ENCODE measurements at places on chromosomes 3 and 15.
A peak's percentile ranks its signal among the peaks of the same experiment; 100 is the strongest.

GRCh38 chr3:10926811-10927521 is 65.6 kb upstream of the SLC6A1 start:
- DNase-seq = no peak

- DNase-seq = peak; percentile 16
Measured at GRCh38 chr3:184740509-184741258, 28.8 kb upstream of the MAGEF1 start.

DNA sequence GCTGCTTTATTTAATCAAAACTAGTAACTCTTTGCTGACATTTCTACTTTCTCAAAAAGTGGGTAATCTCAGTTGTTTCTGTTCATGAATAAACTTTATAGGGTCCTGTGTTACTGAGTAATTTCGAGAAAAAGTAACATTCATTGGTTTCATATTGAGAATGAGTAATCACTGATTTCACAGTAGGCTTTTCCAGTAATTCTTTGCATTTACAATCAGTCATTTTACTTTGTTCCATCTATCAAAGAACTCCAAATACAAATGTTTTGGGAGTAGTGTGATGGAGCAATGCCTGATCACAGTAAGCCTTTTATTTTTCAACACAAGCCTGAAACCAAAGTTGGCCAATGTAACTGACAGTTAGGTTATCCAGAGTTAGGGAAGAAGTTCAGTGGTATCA is 353.6 kb downstream of the ULK4 start:
- no peak for DNase-seq

GRCh38 chr15:91632176-91632575 is 221.3 kb upstream of the SLCO3A1 start:
- DNase-seq = no peak

DNA sequence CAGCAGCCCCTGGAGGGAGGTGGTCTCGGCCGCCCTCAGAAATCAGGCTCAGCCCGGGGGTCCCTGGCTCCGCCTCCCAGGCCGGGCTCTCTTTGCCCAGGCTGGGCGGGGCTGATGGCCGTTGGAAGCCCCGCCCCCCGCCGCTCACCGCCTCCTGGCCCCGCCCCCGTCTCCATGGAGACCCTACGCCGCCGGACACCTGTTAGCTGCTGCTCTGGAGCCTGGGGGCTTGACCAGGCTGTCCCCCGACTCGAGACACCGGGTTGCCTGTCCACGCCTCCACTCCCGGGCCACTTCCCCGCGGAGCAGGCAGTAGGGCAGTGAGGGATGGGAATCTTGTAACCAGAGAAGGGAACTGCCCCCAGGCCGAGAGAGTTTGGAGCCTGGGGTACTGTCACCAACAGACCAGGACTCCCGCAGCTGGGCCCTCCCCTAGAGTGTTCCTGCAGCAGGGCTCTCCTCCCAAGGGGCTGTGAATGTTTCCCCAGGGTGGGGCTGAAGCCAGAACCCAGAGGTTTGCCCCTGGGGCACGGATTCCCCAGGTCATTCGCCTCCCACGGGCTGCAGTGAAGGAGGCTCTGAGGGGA is 27.8 kb upstream of the RPL32 start:
- DNase-seq = no peak

All from stimulated activated CD8-positive, alpha-beta memory T cell treated with anti-CD3 and anti-CD28 coated beads, Interleukin-7, amount 100 ng/mL, for 48 hours (primary cell).